ENCODE measurements at places on chromosomes 5 and 9.

- no peak for DNase-seq
Observed at GRCh38 chr5:77698920-77699319, 60.4 kb upstream of the OTP start.

- no peak for DNase-seq
Observed at GRCh38 chr5:77292026-77292757, 81.7 kb downstream of the PDE8B start.

- DNase-seq: no peak
Observed at GRCh38 chr9:135614821-135615665, 24.3 kb downstream of the GLT6D1 start.

DNA sequence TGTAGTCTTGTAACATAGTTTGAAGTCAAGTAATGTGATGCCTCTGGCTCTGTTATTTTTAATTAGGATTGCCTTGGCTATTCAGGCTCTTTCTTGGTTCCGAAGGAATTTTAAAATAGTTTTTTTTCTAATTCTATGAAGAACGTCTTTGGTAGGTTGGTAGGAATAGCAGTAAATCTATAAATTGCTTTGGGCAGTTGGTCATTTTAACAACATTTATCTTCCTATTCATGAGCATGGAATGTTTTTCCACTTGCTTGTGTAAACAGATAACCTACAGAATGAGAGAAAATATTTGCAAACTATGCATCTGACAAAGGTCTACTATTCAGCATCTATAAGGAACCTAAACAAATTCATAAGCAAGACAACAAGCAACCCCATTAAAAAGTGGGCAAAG lies 173.2 kb upstream of the TRPC7 start:
- DNase-seq: no peak

GRCh38 chr9:93576258-93577077 lies at the start of gene PHF2:
PHF2 (plus strand) TSS chr9:93576584; CDS start chr9:93576774, 190 bp downstream.
- no peak for DNase-seq

DNA sequence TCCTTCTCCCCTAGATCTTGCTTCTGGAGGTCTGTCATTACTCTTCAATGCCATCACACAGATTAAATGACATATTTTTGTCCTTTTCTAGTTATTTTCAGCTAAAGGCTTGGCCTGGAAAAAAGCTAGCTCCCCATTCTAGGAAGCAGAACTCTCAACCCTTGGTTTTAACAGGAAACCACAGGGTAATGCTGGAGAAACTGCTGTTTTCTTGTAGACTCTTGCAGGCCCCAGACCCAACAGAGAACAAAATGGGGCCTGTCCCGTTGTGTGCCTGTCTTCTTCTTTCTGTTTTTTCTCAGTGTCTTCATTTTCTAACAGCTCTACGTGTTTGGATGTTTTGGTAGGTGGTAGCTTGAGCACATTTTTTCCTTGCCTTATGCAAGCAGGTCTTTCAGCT lies 21.5 kb downstream of the DCANP1 start:
- no peak for DNase-seq

DNA sequence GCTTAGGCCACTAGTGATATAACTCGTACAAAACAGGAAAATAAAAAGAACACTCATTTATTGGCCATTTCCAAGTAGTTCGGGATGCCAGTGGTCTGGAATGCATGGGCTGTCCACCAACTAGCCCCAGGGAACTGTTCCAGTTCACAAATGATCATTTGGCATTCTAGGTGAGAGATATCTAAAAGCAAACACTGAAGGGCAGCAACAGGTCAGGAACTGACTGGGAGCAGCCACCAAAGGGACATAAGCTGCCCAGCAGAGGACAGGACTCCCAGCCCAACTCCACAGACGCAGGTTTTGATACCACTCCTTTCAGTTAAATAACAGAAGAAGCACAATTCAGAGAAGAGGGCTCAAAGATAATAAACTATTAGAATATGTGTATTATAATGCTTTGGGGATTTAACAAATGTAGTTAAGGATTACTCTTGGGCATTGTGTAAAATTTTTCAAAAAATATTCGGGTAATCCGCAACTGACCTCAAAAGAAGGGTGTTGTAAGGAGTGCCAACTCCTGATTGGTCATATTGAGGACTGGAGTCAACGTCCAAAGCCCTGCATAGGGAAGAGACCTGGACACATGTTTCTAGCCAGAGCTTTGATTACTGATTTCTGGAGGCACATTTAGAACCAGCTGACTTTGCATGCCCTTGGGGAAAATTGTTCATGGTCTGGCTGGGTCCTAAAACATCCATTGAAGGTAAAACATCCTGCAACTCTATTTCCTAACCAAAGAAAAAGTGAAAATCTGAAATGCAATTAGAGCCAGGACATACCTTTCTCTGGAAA lies 320.0 kb downstream of the DNAH5 start:
- no peak for DNase-seq

DNA sequence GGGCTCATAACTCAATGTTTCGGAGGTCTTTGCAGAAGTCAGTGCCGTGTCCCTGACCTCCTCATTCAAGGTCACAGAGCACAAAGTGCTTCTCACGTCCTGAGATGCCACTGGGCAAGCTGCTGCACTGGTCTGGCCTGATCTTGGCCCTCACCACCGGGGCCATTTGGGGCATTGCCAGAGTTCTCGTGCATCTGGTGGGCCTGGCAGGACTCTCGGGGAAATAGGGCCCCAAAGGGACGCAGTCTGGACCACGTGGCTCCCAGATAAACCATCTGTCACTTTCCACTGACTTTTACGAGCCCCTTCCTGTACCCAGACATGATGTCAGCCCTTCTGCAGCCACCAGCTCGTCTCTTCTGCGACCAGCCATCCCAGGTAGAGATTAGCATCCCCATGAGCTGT lies 54.8 kb downstream of the HRH2 start:
- DNase-seq: no peak

DNA sequence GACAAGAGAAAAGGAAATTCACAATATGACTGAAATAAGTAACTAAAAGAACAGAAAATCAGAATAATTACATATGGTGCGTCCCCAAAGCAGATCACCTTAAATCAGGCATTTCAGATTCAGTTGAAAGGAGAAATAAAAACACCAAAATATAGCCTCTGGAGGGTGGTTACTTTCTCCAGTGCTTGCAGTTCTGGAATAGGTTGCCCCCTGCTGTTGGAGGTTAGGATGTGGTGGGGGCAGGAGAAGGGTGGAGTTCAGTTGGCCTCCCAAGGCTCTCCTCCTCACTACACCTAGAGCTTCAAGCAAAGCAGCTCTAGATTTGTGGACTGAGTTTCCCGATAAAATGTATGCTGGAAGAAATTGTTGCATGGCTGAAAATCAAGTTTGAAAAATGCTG lies 338.2 kb upstream of the TLE4 start:
- no peak for DNase-seq

- no peak for DNase-seq
Observed at GRCh38 chr5:33362915-33363314, 77.8 kb upstream of the TARS1 start.

DNA sequence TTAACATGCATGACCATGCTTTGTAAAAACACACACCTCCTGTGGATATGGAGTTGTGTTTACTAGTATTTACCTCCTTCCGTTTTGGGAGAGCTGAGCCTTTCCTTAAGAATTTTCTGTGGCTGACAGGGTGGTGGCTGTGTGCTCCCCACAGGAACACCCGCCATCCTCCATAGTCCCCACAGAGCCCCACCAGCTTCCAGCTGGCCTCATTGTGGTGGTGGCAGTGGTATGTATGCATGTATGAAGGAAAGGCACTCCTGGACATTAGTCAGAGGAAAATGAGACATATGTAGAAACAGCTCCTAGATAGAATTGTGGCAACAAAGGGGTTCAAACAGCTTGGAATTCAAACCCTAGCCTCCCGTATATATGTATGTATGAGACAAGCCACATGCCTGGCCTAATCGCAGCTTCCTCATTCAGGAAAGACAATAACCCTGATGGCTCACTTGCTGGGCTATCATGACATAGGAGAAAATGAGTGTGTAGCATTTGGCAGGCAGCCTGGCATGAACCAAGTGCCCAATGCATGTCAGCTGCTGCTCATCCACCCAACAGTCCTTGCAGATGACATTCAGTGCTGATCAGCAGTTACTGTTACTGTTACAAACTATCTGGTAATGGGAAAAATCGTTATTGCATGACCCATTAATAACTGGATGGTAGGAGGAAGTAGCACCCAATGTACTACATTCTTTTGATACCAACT lies 459.7 kb downstream of the EBF1 start:
- no peak for DNase-seq

GRCh38 chr5:58498340-58498942 lies 7.2 kb downstream of the GAPT start:
- DNase-seq: no peak

GRCh38 chr5:82208371-82208770 lies 69.8 kb downstream of the RPS23 start:
- no peak for DNase-seq

DNA sequence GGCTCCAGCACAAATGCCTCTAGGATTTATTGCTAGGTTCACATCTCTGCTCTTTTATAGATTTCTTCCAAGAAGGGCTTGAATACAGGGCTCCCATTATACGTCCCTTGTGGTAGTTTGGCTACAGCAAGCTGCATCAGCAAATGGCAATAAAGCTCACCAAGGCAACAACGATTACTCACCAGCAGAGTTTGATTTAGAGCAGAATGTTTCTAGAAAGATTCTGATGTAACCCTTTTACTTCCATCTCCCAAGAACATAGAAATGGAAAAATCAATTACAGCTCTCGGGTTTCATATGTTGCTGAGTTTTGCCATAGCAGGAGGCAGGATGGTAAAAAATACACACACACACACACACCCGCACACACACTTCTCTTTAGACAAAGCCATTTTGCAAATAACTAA lies 124.2 kb upstream of the TNPO1 start:
- no peak for DNase-seq

DNA sequence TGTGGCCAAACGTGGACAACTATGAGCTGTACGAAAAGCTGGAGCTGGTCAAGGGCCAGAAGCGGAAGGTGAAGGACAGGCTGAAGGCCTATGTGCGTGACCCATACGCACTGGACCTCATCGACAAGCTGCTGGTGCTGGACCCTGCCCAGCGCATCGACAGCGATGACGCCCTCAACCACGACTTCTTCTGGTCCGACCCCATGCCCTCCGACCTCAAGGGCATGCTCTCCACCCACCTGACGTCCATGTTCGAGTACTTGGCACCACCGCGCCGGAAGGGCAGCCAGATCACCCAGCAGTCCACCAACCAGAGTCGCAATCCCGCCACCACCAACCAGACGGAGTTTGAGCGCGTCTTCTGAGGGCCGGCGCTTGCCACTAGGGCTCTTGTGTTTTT lies 3.3 kb downstream of the CDK9 start:
- DNase-seq: no peak

DNA sequence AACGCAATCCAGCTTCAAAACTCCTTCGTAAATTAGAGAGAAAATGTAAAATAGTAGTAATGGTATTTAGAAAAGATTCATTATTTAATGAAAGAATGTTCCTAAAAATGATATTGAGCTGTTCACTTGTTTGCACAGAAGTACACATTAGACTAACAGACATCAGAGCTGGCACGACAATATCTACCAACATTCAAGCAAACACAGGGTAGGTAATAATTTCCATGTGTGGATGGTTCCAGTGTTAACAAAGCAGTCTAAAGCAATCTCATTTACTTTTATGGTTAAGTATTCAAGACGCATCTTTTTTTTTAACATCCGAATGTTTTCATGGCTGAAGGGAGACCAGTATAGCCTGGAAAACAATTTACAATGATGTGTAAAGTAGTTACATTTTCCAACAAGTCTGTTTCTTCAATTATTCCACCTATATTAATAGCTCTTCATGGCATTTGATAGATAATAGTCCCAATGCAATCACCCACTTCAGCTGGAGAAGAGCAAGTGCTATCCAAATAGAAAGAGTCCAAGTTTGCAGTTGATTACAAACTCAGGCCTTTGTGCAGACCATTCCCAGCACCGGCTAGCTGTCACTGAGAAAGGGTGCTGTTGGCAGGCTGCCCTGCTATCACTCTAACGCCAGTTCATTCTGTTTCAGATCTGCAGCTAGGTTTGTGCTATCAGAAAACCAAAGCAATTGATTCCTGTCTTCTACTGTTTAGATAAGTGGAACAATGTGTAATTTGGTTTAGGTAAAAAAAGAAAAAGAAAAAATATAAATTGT lies 458.8 kb downstream of the DTWD2 start:
- DNase-seq: no peak

DNA sequence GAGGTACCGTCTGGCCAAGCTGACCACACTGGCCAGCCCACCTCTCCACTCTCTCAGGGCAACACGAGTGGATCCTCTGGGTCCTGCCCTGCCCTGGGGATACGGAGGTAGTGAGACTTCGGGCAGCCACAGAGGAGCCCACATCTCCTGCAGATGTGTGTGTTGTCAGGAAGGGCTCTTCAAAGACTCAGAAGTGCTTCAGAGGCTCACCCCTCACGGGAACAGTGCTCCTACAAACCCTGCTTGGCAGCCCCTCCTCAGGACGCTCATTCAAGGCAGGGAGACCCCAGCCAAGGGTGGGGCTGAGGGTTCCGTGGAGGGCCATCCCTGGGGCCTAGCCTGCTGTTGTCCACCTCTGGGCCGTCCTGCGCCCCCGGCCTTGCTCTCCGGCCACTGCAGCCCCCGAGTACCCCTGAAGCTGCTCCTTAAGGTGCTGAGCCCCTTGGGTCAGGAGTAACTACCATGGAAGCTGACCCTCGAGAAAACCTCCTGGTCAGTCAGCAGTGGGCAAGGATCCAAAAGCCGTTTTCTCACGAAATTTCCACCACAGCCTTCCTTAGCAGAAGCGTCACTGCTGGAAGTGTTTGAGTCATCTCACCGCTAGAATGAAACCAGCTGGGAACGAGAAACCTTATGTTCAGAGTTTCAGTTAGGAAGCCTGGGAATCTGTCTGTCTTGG lies 23.2 kb upstream of the LRRC14B start:
- no peak for DNase-seq

GRCh38 chr5:169670769-169671525 lies 33.9 kb downstream of the DOCK2 start:
- DNase-seq: no peak

DNA sequence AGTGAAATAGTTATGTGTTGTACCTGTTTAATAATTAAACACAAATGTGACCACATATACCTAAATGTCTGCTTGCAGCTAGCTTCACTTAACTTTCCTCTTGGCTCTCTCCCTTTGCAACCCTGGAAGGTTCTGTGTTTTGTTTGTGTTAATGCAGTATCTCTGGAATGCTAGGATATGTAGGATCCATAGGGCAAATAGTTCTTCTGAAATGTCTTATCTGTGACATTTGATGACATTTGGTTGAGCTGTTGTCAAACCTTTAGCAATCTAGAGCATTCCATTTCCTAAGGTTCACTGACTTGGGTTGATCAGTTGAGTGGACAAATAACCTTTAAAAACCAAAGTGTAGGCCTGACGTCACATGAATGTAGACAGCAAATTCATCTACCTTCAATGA lies 21.8 kb downstream of the CTNNA1 start:
- no peak for DNase-seq

- no peak for DNase-seq
Observed at GRCh38 chr9:108269371-108269770, 586.4 kb downstream of the ACTL7B start.

- no peak for DNase-seq
Observed at GRCh38 chr5:81513982-81514381, 120.0 kb upstream of the ACOT12 start.

- no peak for DNase-seq
Observed at GRCh38 chr5:93034621-93035590, 546.1 kb downstream of the NR2F1-AS1 start.

- no peak for DNase-seq
Observed at GRCh38 chr9:126869368-126869767, 8.9 kb downstream of the ZBTB34 start.

All from stimulated activated CD8-positive, alpha-beta memory T cell treated with anti-CD3 and anti-CD28 coated beads, Interleukin-7, amount 100 ng/mL, for 1 hour (primary cell).